GM04504 (cell line): ENCODE measurements at places on chromosomes 6 and 20.

GRCh38 chr6:149961728-149962425 is 1.9 kb upstream of the ULBP1 start:
- DNase-seq, result no peak

- no peak for DNase-seq
Measured at GRCh38 chr6:6176127-6176526, 144.3 kb downstream of the F13A1 start.

- peak; percentile 16 for DNase-seq
Measured at GRCh38 chr6:39980839-39981580, 46.7 kb upstream of the MOCS1 start.

GRCh38 chr20:3716195-3716834 is 3.9 kb upstream of the SIGLEC1 start:
- DNase-seq, result peak; percentile 15

DNA sequence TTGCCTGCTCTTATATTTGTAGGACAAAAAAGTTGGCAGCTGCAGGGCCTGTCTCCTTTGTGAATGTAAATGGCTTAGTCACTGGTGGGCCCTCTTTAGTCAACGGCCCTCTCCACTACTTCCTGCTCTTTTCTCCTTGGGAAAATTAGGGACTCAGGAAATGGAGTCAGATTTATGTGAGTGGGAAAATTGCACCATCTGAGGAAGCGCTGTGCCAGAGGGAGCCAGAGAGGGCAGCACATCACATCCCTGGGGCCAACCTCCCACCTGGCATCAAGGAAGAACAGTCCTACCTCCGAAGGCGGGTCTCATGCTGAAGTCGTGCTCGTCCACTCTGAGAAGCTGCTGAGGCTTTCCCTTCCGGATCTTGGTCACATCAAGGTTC is 15.6 kb downstream of the GABRR2 start:
- DNase-seq, result no peak

GRCh38 chr6:169200893-169201514 is 52.6 kb downstream of the THBS2 start:
- DNase-seq, result no peak

- DNase-seq, result no peak
Measured at GRCh38 chr6:25732468-25733198, 21.9 kb upstream of the SLC17A4 start.

DNA sequence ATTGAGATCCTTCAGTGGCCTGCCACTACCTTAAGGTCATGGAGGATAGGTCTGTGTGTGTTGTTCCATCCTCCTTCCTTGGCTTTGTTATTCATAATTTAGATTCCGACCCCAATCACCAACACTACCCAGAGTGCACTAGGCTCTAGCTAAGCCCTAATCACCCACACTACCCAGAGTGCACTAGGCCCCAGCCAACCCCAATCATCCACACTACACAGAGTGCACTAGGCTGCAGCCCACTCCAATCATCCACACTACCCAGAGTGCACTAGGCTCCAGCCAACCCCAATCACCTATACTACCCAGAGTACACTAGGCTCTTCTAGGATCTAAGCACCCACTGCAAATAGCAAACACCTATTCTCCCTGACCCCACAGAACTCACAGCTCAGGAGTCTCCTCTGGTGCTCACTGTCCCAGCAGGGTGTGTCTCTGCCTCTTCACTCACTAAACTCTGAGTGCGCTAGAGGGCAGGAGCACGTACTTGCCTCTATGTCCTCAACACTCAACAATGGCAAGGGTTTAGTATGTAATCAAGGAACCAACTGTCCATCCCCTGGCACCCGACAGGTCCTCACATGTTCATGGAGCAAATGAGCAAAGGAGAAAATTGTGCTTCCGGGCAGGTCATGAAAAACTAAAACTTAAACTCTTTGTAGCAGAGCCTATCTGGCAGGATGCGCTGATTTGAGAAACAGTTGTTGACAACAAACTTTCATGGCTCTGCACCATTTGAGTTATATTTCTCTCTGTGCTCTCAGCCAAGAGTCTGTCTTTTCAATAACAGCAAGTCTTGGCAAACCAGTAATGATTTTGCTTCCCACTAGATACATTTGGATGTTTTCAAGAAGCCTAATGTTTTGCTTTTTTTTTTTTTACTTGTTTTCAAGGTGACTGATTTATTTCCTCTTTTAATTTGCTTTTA is 54.3 kb downstream of the SLC22A23 start:
- DNase-seq, result no peak

- no peak for DNase-seq
Measured at GRCh38 chr6:89597372-89597771, 41.2 kb downstream of the LYRM2 start.

DNA sequence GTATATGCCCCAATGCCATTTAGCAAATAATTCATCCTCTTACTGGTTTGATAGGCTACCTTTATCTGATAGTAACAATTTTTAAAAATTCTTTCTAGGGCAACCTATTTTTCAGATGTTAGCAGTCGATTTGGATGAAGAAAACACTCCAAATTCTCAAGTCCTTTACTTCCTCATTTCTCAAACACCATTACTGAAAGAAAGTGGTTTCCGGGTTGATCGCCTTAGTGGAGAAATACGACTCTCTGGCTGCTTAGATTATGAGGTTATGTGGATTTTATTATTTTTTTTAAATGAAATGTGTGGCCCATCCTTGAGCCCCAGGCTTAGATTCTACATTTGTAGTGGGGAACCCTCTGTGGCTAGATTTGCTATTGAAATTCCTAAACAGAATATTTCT is 26.3 kb downstream of the CDH26 start:
- no peak for DNase-seq

DNA sequence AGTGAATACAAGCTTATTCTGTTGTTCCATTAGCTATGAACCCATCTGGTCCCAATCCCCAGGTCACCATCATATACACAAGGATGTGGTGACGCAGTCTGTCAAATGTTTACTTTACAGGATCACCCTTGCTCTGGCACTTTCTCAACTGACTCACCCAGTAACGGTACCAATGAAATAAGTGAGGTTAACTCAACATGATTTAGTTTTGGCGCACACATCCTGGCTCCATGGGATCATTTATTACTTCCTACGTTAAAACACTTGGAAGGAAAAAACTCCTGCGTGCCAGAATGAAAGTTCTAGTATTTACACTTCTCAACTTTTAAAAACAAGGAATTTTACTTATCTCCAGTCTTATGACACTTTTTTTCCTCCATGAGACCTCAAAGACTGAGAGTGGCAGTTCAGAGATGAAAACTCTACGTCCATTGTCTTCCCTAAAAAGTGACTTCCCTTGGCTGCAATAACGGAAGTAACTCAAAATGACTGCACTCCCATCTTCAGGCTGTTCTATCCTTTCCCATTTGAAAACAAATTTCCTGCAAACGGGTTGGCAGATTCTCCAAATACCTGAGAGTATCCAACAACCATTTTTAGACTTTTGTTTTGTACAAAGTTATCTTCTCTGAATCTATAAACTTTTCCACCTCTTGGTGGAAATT is 15.9 kb downstream of the AGPAT4 start:
- peak; percentile 85 for DNase-seq

DNA sequence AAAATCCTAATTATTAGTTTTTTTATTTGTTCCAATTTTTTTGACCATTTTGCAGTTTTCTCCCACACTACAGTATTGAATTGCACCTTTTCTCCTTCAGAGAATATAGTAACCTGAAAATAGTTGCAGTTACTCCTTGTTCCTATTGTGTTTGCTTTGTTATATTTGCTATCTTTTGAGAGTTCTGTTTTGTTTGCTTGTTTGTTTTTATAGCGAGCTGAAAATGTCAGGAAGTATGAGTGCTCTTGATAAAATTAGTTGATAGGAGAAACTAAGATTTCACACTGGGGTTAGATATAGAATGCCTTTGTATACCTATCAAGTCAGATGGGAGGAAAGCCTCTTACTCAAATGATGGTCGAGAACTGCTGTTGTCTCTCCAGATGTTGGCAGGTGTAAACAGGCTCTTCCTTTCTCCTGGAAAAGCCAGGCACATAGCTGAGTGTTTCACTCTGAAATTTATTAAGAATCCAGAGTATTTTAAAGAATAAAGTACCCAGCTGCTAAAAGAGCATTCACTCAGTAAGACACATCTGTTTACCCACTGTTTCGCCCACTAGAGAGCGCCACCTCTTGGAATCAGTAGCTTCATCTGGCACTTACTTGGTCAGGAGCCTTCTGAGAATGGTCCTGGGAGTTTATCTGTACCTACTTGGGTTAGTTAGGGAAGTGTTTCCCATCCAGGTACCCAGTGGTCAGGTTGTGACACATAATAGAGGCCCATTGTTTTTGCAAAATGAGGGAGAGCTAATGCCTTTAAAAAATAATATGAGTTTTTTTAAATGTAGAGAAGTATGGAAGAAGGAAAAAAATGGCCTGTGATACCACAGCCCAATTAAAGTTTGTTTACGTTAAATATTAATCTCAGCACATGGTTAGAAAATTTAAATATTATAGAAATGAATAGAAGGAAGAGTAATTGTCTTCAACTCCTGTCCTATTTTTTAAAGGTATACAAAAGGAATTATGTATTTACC is 11.2 kb downstream of the NT5DC1 start:
- no peak for DNase-seq

DNA sequence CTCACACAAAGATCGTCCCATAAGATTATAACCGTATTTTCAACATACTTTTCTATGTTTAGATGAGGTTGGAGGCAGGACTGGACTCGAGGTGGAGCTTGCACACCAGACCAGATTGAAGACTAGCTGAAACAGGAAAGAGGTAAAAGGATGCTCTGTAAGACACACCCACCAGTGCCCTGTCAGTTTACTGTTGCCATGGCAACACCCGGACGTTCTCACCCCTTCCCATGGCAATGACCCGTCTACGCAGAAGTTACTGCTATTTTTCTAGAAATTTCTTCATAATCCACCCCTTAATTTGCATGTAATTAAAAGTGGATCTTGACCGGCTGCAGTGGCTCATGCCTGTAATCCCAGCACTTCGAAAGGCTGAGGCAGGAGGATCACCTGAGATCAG is 13.6 kb upstream of the SRSF6 start:
- DNase-seq, result no peak
